ENCODE measurements at places on chromosomes 1 and 21.

GRCh38 chr1:45848714-45849113, 45.3 kb downstream of the MAST2 start:
- DNase-seq = no peak

DNA sequence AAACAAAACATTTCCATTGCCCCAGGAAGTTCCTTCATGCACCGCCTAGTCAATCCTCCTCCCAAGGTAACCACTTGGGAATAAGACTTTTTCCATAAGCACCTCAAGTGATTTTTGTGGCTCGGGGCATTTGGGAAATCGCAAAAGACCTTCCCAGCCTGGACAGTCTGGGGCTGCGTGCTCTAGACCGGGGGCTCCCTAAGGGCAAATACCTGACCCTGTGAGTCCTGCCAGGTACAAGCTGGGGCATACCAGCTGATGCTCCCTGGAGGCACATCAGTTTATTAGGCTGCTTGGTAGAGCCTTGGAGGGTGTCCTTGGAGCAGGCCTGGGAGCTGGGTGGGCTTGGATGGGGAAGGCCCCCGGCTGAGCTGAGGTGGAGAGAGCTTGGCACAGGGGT, 34.4 kb downstream of the ALPL start:
- DNase-seq = no peak

DNA sequence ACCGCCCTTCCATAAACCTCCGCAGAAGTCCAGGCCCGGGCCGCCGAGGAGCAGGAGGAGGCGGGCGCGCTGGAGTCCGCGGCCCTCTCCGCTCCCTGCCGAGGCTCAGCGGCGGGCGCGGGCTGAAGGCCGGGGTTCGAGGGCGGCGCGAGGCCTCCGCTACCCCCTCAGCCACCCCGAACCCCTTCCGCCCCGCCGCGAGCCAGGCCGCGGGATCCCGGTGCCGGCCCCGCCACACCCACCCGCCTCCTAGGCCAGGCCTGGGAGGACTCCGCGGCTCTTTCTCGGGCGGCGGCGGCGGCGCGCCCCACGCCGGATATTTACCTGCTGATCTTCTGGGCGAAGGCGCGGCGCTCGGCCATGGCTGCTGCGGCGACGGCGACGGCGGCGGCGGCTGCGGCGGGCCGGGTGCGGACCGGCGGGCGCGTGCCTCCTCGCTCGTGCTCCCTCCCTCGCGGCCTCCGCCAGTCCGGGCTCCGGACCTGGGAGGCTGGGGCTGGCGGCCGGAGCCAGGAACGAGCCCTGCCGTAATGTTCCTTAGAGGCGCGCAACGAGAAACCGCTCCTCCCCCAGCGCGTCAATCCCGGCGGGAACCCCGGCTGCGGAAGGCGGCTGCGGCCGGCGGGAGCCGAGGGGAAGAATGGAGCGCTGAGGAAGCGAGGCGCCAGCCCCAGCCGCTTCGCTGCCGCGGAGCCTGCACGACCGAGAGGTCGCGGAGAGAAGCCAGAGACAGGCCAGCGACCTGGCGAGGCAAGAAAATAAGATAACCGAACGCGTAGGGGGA, at the start of gene DOCK7:
DOCK7 (minus strand) TSS at position 484 of the 784 bp plus-strand sequence; CDS start at position 362, 122 bp downstream.
- peak; percentile 13 for DNase-seq

- no peak for DNase-seq
Measured at GRCh38 chr1:69451196-69451595, 116.5 kb upstream of the LRRC7 start.

Data from amygdala (tissue), 56 donors.